ENCODE measurements at places on chromosomes 12 and 14.

- peak; percentile 72 for DNase-seq
Measured at GRCh38 chr14:28057359-28058296, 709.0 kb upstream of the FOXG1 start.

- no peak for DNase-seq
Measured at GRCh38 chr14:94367347-94368242, 20.8 kb downstream of the SERPINA1 start.

DNA sequence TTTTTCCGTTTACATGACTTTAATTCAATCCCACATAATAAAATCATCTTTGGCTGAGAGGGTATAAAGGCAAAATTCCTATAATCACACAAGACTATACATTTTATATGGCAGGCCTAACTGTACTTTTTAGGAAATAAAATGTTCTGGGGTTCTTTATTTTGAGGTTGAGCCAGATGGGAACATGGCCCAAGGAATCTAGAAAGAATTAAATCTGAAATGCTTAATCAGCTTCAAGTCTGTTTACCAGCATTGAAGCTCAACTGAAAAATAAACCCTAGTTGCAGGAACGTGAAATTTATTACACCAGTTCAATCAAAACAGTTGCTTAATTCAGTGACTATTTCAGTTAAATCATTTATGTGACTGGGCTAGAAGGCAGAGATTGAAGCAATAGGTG is 191.0 kb upstream of the BTG1 start:
- no peak for DNase-seq

- no peak for DNase-seq
Measured at GRCh38 chr14:68630081-68630571, 162.7 kb downstream of the ZFP36L1 start.

DNA sequence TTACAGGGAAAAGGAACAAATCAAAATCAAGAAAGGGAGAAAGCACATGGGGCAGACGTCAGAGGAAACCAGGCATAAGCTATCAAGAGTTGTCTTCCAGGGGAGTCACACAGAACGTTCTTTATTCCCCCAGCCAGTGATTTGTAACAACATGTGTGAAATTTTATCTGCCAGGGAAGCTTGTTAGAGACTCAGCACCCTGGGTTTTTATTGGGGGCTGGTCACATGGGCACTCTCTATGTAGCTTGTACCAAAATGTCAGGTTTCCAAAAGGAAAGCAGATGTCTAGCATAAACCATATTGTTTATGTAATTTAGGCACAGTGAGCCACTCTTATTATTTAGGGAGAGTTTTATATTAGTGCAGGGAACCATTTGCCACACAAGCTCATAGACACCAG is 440.4 kb upstream of the DCN start:
- DNase-seq, result no peak
